ENCODE measurements at places on chromosomes 5 and 9. TPM values are rescaled to one million over a fixed set of nuclear protein-coding genes. Genes with fewer than 3 reads are reported as not detected.

GRCh38 chr5:24773261-24773660, 128.5 kb upstream of the CDH10 start:
- no peak overlapping the region for H3K4me3 ChIP-seq
- H3K36me3 ChIP-seq, result no peaks in the 10 kb centered on the region
- no peaks in the 10 kb centered on the region for H3K4me1 ChIP-seq

- no peaks in the 10 kb centered on the region for H3K27me3 ChIP-seq
- H3K4me3 ChIP-seq, result no peak overlapping the region
- no peak overlapping the region for H3K27ac ChIP-seq
- H3K4me1 ChIP-seq, result peaks cover 11% of the 10 kb centered on the region
- DNase-seq, result peak; percentile 17
These were observed 13.3 kb upstream of the COL5A1 start for GRCh38 chr9:134628354-134628736.

Gene DOCK8
- total RNA-seq, result 15.2 TPM

GRCh38 chr9:94031380-94031779, 52.9 kb upstream of the PTPDC1 start:
- H3K4me1 ChIP-seq, result no peaks in the 10 kb centered on the region
- no peaks in the 10 kb centered on the region for H3K36me3 ChIP-seq
- H3K4me3 ChIP-seq, result peak overlapping the region; percentile 80
- no peak for DNase-seq
- peak overlapping the region; percentile 95 for H3K27ac ChIP-seq
- H3K27me3 ChIP-seq, result no peaks in the 10 kb centered on the region

Gene N4BP3
- total RNA-seq, result 2.9 TPM

GRCh38 chr5:112576298-112576925, 157.3 kb upstream of the EPB41L4A start:
- H3K27me3 ChIP-seq, result no peaks in the 10 kb centered on the region
- H3K27ac ChIP-seq, result no peak overlapping the region
- H3K4me3 ChIP-seq, result no peak overlapping the region
- H3K4me1 ChIP-seq, result no peaks in the 10 kb centered on the region
- H3K36me3 ChIP-seq, result no peaks in the 10 kb centered on the region

- H3K36me3 ChIP-seq, result no peaks in the 10 kb centered on the region
- no peaks in the 10 kb centered on the region for H3K4me1 ChIP-seq
- no peak overlapping the region for H3K4me3 ChIP-seq
- peaks cover 1% of the 10 kb centered on the region for H3K27me3 ChIP-seq
- no peak overlapping the region for H3K27ac ChIP-seq
These were observed 6.6 kb downstream of the POU4F3 start for GRCh38 chr5:146345240-146345577.

Gene NR5A1
- not detected for total RNA-seq

Gene SHOC1
- total RNA-seq, result not detected

DNA sequence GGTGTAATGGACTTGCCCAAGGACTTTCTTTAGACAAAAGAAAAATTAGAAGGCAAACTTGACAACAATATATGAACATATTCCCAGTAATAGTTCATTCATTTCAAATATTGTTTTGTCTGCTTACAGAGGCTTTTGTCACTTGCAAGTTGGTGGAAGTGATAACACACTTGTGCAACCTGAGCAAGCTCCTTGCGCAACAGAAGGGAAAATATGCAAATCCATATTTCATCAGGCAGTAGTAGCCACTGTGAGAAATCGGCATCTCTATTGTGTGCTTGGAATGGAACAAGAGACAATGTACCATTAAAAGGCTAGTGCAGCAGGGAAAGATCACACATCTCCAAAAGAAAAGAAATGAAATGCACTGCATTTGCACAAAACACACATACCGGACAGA, 125.3 kb upstream of the RASEF start:
- no peaks in the 10 kb centered on the region for H3K36me3 ChIP-seq
- H3K4me1 ChIP-seq, result no peaks in the 10 kb centered on the region
- no peaks in the 10 kb centered on the region for H3K27me3 ChIP-seq
- H3K4me3 ChIP-seq, result no peak overlapping the region

Gene FYB1
- total RNA-seq, result 1.3 TPM

Data from Caco-2 (cell line).